Activated CD4-positive, CD25-positive, alpha-beta regulatory T cell treated with anti-CD3 and anti-CD28 coated beads, Interleukin-2, amount 50 U/mL, for 16 hours (primary cell): ENCODE measurements at places on chromosomes 4 and X.

DNA sequence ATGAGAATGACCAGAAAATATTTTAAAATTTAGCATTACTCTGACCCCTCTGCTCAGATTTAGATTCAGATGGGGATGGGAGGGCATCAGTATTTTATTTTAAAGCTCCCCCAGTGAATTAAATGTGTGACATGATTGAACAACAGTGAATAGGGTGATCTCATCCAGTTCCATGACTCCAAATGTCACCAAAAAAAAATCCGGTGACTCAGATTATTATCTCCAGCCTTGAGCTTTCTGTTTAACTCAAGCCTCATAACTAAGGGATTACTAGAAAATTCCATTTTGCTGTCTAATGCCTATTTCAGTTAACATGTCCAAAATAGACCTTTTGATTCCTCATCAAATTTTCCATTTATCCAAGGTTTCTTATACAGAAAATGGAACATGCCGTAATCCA, 121.8 kb upstream of the TMEM47 start:
- DNase-seq: no peak

DNA sequence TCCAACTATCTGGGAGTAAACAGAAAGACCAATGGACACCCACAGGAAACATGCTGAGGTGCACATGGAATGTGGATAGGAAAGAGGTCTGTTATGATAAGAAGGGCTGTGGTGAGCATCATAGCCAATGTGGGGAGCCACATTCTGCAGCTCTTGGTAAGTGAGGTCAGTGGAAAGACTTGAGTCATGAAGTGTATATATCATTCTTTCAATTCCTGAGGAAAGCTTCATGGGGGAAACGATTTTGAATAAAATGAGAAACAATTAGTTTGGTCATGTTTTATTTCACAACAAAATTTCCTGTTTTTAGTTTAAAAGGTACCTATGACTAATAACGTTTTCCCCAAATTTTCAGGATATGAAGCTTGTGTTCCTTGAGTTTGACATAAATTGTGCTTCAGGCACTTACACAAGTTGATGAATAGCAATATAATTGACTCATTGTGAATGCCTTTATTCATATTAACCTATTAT, 41.4 kb upstream of the RASSF6 start:
- DNase-seq: no peak

- no peak for DNase-seq
Measured at GRCh38 chr4:61273233-61273632, 73.1 kb downstream of the ADGRL3 start.

- DNase-seq: no peak
Measured at GRCh38 chrX:69142788-69143469, 22.3 kb downstream of the PJA1 start.

DNA sequence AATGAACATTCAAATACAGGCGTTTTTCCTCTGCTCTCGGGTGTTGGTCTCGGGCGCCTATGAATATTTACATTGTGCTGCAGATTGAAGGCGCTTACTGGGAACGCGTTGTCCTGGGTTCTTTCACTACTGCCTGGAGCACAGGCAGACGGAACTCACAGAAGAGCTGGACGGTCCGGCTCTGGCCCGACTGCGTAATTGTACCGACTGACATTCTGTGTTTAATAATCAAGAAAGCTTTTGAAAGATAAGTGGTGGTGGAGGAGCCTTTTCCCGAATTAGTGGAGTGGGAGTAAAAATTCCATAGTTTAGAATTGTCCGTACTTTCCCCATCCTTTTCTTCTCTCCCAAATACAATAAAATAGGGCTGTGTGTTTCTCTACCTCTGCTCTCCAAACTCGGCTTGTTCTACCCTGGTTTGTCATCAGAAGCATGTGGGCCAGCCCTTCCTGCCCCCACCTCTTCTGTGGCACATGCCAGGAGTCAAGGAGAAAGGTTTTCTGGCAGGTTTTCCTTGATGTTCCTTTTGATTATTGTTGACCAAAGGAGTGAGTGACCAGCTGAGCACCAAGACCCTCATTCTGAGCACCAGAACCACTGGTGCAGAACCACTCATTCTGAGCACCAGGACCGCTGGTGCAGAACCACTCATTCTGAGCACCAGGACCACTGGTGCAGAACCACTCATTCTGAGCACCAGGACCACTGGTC, 2.3 kb downstream of the FHDC1 start:
- no peak for DNase-seq

DNA sequence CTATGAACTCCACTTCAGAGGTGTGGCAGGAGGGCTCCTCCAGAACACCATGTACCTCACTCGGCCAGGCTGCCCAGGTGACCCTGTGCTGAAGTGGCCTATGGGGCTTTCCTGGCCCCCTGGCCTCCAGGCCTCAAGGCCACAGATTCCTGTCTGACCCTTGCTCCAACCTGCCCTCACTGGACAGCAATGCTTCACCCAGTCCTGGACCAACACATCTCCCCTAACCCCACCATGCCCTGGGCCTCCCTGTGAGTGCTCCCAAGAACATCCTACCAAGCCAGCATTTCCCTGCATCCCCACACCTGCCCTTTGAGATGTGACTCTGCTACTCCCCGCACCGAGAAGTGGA, 10.5 kb downstream of the ZFYVE28 start:
- no peak for DNase-seq

DNA sequence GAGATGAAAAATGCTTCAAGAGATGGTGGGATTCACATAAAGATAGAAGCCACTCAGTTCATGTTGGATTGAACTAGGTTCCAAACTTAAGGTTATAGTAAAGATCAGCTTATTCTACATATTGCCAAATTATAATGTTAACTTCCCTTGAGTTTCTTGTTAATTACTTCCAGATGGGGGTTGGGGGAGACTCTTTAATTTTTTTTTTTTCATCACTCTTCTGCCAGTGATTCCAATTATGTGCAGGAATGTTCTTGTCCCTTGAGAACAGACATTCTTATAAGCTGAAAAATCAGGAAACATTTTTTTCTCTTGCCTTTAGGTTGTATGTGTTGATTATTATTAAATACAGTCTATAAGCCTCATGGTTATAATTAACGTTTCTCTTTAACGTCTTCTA, 30.0 kb downstream of the MND1 start:
- DNase-seq: no peak

DNA sequence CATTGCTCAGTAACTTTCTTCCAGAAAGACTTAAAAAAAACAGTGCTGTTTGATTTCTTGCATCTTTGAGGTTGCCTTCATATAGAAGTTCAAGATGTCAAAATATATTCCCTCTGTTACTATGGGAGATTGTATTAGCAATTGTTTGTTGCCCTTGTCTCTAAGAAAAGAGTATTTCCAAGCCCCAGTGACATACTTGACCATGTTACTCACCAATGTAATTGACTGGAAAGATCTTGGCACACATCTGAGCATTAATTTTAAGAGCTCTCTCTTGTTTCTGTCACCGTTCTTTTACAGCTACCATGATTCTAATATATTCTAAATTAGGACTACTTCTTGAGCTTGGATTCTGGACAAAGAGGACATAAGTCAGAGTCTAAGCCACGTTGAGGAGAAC, 902.7 kb upstream of the EPHA5 start:
- no peak for DNase-seq

- DNase-seq: no peak
Measured at GRCh38 chrX:14913241-14913640, 40.0 kb downstream of the MOSPD2 start.

GRCh38 chrX:1558761-1559468, 21.9 kb upstream of the P2RY8 start:
- DNase-seq: no peak

- no peak for DNase-seq
Measured at GRCh38 chr4:103375278-103375677, 177.1 kb upstream of the CENPE start.

GRCh38 chr4:53932796-53933610, 131.4 kb downstream of the CHIC2 start:
- DNase-seq: no peak

GRCh38 chrX:130330706-130331105, 9.0 kb upstream of the SLC25A14 start:
- no peak for DNase-seq

- no peak for DNase-seq
Measured at GRCh38 chrX:141278306-141278705, 36.0 kb upstream of the SPANXC start.

- DNase-seq: no peak
Measured at GRCh38 chr4:151475035-151475714, 66.2 kb downstream of the FHIP1A start.

DNA sequence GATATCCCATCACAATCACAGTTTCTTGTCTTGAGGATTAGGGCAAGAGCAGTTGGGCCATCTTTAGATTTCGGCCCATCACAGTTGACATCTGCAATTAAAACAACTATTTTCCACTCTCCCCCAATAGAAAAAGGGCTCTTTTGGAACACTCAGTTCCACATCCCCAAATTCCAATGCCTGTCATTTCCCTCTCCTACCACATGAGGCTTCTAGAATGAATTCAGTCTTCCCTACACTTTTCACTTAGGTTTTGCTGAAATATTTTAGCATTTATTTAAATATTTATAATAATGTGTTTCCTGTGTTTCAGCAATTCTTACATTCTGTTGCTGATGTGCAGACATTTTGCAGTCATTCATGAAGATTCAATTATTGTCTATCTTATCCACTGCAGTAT, 118.4 kb downstream of the COX18 start:
- DNase-seq: no peak

DNA sequence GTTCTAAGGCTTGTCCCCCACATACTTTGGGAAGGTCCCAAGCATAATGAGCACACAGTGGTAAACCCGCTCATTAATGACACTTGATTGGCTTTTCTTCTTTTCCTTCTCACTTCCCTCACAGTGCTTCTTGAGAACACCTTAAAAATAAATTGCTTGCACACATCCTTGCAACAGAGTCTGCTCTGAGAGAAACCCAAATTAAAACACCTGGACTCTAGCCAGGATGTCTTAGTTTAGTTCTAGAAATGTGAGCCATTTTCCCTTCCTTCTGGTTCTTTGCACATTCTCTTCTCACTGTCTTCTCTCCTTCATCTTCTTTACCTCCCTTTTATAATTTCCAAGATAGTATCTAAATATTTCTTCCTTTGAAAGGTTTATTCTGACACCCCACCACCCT, 35.3 kb upstream of the COX7B2 start:
- no peak for DNase-seq

DNA sequence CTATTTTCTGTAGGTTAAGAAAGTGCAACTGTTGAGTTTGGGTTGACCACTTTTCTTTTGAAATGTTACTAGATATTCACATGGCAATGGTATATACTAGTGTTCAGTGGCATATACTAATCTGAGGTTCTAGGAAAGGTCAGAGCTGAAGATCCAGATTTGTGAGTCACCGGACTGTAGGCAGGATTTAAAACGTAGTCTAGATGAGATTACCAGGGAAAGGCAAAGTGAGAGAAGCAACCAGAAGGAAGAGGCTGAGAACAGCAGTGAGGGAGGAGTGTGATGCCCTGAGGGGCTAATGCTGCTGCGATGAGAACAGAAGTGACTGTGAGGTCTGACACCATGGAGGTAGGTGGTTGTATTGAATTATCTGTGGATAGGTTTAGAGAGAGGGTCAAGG, 9.7 kb upstream of the PLA2G12A start:
- DNase-seq: no peak

- no peak for DNase-seq
Measured at GRCh38 chrX:147183161-147183560, 368.6 kb upstream of the CXorf51A start.

DNA sequence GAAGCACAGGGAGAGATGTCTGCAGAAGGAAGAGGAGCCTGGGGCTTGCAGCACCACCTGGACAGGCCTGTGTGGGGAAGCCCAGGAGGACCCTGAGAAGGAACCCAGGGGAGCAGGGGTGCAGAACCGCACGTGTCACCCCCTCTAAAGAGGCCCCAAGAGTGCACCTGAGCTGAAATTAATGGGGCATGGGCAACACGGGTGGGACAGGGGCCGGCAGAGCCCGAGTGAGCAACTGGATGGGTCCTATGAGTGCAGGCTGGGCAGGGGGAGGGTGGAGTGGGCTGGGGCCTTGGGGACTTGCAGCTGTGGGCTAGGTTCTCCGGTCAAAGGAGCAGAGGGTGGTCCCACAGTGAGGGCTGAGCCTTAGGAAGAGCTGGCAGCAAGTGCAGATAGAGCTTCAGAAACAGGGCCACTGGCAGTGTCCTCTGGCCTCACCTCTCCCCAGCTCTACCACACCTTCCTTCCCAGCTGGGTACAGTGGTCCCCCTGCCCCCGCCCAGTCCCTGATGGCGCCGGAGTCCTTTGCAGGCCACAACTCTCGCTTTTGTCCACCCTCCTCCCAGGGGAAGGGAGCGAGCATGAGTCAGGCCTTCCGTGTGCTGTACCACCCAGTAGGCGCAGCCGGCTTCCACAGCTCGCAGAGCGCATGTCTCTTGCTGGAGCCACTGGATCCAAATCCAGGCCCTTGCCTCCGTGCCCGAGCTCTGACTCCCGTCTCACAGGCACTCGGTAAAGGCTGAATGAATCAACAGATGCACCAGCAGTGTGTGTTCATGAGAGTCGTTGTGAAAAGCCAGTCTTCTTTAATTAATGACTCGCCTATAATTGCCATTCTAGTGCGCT, 131.6 kb downstream of the HMX1 start:
- no peak for DNase-seq

DNA sequence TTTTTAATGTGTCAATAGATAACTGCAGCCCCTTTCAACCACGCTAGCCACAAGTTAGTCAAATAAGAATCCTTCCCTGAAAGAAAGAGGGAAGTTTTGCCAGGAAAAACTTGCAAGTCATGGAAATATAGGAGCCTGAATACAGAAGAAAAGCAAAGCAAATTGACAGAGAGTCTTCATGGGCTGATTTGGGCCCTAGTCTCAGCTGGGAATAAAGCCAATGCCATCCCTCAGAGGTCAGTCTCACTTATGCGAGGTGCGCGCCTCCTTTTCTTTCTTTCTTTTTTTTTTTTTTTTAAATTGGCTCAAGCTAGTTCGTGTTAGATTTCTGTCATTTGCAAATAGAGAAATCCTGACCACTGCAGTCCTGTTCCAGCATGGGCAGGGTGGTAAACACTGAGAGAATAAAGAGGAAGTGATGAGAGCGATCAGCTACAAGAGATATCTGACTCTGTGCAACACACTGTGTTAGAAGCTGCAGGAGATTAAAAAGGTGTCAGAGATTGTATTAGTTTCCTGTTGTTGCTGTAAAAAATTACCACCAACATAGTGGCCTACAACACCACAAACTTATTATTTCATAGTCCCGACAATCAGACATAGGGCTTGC, 299.7 kb downstream of the LDB2 start:
- no peak for DNase-seq

GRCh38 chrX:112571388-112571787, 108.3 kb downstream of the LHFPL1 start:
- DNase-seq: no peak

- no peak for DNase-seq
Measured at GRCh38 chrX:15769300-15769954, 20.9 kb upstream of the ZRSR2 start.

- no peak for DNase-seq
Measured at GRCh38 chr4:25870081-25870480, 7.3 kb upstream of the SEL1L3 start.

GRCh38 chr4:56276547-56276946, 110.7 kb downstream of the AASDH start:
- DNase-seq: no peak

- DNase-seq: no peak
Measured at GRCh38 chr4:17203797-17204196, 305.4 kb upstream of the LDB2 start.
